ENCODE measurements at places on chromosomes 16 and 17.

GRCh38 chr16:86550281-86550680 is 4.8 kb downstream of the MTHFSD start:
- no peak for DNase-seq

DNA sequence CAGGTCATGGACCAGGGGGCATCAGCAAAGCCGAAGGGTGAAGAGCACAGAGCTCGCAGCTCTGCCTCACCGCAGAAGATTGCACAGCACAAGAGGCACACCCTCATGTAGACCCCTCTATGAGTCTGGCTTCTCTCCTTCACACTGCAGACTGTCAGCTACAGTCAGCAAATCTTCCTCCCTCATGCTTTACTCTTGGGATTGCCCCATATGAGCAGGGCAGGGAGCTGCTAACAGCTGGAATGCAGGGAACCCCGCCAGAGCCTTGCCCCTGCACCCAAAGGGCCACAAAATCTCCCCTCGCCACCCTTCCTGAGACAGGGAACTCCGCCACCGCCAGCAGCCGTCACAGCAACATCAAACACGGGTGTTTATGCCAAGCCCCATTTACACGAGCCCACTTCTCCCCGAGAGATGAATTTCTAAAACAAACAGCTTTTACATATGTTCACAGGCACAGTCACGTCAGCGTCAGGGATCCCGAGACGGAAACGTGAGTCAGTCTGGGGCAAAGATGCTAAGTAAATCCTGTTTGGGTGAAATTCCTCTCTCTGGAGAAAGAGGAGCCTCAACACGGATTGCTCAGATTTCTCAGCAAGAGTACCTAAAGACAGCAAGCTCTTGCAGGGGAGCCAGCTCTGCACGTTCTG is 121.9 kb downstream of the CDYL2 start:
- DNase-seq: peak; percentile 51

- DNase-seq: no peak
Observed at GRCh38 chr16:46970089-46970488, 3.4 kb downstream of the DNAJA2 start.

- DNase-seq: no peak
Observed at GRCh38 chr17:74231928-74232907, 18.8 kb downstream of the TTYH2 start.

DNA sequence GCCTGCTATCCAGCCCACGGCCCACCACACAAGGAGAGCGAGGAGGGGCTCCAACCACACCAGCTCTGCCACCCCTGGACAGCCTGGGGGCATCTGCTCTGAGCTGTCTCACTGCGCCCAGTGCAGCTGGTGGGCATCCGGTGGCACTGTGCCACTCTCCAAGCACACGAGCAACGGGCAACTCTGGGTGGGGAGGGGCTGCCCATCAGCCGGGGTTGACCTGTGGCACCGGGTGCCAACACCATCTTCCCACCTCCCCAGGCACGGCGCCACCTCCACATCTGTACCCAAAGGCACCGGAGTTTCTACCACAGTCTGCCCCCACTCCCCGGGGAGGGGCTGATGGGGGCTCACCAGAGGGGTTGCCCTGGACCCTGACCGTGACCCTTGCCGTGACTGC is 241.8 kb downstream of the RBFOX3 start:
- DNase-seq: no peak

Data from A172 (cell line).